CD4-positive, alpha-beta T cell (primary cell): ENCODE measurements at places on chromosomes 7 and 10.

DNA sequence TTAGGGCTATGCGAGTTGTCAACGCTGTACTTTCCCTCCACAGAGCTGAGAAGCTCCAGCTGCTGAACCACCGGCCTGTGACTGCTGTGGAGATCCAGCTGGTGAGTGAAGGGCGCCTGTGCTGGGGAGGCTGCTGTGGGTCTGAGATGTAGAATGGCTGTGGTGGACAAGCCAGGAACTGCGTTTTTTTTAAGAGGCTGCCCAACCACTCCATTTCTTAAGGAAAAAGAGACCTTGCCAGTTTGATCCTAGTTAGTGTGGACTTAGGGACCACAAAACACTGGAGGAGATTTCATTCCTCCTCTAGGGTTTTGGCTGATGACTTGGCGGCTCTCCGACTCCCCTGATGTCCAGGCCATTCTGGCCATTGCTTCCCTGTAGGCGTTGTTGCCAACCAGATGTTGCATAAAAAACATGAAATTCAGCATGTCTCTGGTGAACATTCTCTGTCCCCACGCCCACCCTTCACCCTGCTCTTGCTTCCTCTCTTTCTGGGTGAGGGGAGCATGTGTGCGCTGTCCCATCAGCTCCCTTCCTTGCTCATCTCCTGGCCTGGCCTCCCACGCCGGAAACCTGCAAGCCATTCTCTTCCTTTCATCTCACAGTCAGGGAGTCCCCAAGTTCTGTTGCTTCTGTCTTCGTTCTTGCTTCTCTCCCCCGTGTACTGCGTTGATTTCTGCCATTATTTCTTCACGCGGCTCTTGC lies 30.9 kb downstream of the CRCP start:
- no peak for DNase-seq

DNA sequence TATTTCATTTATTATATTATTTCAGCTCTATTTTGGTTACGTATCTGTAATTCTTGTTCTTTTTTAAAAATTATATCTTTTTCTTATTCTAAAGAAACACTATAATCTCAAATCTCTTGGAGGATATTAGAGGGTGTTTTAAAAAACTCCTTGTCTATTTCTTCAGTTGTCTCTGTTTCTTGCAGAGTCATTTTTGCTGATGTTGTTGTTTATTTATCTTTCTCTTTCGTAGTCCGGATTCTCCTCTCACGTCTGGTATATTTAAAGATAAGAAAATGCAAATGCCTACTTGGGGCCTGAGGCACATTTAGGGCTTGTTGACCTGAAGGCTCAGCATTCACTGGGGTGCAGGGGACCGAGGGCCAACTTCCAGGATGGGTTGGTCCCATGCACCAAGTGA lies 181.2 kb upstream of the CTBP2 start:
- DNase-seq: no peak

GRCh38 chr10:70832852-70833528 lies 17.2 kb downstream of the SGPL1 start:
- no peak for DNase-seq

GRCh38 chr7:77222819-77223218 lies 23.2 kb upstream of the FGL2 start:
- DNase-seq: no peak

DNA sequence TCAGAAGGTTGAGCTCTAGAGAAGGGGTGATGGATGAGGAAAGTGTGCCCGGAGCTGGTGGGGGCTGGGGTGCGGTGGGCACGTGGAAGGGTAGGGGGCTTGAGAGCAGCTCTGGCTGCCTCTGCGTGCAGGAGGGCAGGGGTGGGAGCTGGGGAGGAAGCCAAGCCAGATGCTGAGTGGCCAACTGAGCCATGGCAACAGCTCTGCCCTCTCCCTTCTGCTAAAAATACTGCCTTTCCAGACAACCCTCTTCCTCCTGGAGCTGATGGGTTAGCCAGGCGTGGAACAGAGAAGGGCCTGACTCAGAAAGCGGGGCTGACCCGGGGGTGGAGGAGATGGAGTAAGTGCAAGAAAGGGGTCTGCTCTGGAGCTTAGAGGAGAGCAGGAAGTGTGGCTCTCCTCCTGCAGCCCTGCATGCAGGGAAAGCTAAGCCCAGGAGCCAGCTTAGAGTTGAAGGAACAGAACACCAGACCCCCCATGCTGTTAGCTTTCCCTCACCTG lies 114.6 kb upstream of the AGK start:
- no peak for DNase-seq

DNA sequence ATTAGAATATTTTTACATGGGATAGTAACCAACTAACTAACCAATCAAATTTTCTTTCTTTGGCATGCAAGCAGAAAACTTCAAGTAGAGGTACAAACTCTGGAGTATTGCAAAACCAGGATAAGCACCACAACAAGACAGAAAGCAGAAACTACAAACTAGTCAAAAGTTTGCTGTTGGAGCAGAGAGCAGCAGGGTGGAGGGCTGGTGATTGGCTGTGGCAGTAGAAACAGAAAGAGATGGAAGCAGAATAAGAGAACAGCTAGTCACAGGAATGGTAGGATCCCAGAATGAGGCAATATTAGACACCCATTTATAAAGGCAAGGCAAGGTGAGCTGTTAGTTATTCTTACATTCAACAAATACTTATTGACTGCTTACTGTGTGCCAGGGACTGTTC lies 6.8 kb upstream of the MACC1 start:
- DNase-seq: no peak

- DNase-seq: peak; percentile 69
Observed at GRCh38 chr10:17227367-17228090, 512 bp upstream of the VIM start.

DNA sequence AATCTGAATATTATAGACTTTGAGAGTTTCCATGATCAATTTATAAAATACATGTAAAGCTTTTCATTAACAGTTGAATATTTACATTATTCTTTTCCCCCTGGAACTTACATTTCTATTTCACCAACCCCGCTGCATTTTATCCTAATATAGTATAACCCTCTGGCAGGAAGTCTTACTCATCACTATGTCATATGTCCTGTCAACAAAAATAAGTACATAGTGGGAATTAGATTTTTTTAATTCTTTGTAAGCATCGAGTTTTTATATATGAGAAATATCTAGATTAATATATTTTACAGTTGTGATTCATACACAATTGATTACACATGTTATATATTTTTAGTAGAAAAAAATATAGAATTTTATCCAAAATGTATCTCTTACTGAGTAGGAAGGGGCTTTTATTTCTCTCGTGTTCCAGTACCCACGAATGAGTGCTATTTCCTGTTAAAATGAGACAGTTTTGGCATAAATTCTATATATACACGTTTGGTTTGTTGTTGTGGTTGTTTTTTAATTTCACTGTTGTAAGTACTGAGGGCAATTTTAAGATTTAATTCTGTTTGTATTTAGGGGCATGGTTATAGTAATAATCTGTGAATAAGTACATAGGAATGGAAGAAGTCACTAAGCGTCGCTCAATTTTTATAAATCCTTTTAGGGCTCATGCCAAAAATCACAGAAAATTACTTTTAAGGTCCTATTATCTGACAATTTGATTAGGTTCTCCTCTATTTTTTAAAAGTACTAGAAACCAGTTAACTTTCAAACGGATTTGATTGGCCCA lies 87.1 kb downstream of the HECW1 start:
- no peak for DNase-seq

DNA sequence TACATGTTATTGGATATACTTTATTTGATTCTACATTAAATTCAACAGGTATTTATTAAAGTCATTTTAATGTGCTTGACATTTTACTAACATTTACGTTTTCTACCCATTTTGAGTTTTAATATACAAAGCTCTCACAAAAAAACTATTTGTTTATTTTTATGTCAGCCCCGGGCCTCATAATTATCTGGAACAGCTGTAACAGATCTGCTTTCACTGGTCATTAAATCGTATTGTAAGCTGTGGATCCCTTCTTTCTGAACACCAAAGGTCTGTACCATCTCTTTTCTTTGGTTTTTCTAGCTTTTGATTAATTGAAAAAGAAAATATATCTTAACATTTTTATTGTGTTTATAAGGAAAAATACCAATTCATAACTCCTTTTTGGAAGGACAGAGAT lies 73.5 kb downstream of the SEMA3E start:
- no peak for DNase-seq

DNA sequence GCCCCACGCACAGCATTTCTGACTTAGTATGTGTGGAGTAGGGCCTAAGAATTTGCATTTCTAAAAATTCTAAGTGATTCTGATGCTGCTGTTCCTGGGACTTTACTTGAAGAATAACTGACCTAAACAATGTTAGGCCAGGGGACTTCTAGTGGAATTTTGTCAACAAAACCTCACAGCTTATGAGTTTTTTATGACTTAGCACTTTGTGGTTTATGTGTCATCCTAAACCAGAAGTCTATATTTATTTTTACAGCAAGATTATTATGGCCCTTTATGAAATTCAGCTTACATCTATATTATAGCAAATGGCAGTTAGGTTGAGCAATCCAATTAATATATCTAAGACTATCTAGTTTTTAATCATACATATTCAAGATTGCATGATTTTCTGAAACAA lies 24.6 kb upstream of the BET1 start:
- DNase-seq: no peak

GRCh38 chr7:98315318-98315993 lies 34.0 kb downstream of the BRI3 start:
- DNase-seq: no peak

GRCh38 chr10:11794566-11794965 lies 28.6 kb upstream of the PROSER2 start:
- no peak for DNase-seq

DNA sequence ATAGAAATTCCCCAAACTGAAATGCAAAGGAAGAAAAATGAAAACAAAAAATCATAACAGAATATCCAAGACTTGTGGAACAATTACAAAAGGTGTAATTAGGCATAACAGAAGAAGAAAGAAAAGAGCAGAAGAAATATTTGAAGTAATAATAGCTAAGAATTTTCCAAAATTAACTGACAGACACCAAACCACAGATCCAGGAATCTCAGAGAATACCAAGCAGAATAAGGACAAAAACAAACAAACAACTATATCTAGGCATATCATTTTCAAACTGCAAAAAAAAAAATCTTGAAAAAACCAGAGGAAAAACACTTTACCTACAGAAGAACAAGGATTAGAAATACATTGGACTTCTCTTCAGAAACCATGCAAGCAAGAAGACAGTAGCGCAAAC lies 25.5 kb downstream of the CFAP70 start:
- no peak for DNase-seq

- no peak for DNase-seq
Observed at GRCh38 chr10:58373442-58373827, 11.8 kb upstream of the TFAM start.

DNA sequence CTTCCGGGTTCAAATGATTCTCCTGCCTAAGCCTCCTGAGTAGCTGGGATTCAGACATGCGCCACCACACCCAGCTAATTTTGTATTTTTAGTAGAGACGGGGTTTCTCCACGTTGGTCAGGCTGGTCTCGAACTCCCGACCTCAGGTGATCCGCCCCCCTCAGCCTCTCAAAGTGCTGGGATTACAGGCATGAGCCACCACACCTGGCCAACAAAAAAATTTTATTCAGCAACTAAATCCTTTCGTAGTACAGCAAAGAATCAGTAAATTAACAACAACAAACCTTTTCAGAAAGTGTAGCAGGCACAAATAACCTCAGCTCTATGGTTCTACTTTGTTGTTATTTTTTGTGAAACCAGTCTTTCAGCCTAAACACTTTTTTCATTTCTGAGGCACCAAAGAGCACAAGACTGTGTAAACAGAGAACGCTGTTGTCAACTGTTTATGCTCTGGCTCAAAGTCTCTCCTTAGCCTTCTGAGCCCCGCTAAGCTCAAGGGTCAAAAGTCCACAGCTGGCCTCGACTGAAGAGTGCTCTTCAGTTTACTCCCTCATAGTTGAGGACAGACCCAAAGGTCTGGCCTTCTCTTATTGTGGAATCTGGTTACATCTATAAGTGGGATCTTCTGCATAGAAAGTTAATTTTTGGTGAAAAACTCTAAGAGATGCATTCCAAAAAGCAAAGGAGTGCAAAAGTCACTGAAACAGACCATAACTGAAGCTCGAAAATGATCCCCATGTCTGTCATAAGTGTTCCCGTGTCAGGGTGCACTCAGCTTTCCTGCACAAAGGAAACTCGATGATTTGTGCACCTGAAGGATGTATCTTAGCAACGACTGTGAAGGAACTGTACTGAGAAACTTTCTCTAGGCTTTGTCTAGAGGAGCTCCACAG lies 24.6 kb upstream of the DDX50 start:
- no peak for DNase-seq

DNA sequence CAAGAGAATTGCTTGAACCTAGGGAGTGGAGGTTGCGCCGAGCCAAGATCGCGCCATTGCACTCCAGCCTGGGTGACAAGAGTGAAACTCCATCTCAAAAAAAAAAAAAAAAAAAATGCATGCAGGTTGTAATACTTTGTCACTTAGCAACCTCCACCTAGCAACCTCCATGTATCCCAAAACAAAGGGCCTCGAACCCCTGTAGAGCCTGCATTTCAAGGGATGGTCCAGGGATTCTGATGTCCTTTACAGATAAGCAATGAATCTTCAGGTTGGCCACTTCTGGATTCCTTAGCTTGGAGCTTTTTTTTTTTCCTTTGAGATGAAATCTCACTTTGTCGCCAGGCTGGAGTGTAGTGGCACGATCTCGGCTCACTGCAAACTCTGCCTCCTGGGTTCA lies 1211.0 kb downstream of the TYW1 start:
- no peak for DNase-seq

- no peak for DNase-seq
Observed at GRCh38 chr10:29895456-29895855, 163.9 kb downstream of the JCAD start.

DNA sequence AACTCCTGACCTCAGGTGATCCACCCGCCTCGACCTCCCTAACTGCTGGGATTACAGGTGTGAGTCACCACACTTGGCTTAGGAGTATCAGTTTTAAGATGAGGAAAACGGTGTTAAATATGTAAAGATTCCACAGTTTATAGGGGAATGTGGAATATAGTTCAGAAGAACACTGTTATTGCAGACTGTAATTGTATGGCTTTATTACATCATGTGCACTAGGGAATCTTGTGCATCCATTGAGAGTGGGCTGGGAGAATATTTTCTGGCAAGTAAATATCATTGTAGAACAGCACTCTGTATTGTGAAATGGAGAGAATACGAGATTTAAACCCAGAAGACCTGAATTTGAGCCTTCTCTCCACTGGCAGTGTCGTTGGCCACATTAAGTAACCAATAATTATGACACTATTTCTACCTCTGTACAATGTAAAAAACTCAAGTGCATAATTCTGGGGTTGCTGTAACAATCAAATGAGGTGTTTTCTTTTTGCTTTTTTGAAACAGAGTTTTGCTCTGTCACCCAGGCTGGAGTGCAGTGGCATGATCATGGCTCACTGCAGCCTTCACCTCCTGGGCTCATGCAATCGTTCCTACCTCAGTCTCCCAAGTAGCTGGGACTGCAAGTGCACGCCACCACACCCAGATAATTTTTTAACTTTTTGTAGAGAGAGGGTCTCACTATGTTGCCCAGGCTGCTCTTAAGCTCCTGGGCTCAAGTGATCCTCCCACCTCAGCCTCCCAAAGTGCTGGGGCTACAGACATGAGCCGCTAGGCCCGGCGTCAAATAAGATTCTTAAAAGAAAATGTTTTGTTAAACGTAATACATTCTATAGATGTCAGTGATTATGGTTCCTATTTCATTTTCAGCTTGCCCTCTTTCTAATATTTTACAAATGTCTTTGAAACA lies 12.0 kb upstream of the PARD3 start:
- no peak for DNase-seq
